GM12878 (cell line): ENCODE measurements at places on chromosomes 3 and 15. TPM values are rescaled to one million over a fixed set of nuclear protein-coding genes. Genes with fewer than 3 reads are reported as not detected.

Gene CHRM5
- not detected in 2 replicates for total RNA-seq

GRCh38 chr15:89870006-89870405, 23.8 kb downstream of the AP3S2 start:
- no peak for DNase-seq
- H3K27me3 ChIP-seq: no peaks in the 10 kb centered on the region
- H3K4me3 ChIP-seq: no peak overlapping the region
- H3K4me1 ChIP-seq: no peaks in the 10 kb centered on the region

DNA sequence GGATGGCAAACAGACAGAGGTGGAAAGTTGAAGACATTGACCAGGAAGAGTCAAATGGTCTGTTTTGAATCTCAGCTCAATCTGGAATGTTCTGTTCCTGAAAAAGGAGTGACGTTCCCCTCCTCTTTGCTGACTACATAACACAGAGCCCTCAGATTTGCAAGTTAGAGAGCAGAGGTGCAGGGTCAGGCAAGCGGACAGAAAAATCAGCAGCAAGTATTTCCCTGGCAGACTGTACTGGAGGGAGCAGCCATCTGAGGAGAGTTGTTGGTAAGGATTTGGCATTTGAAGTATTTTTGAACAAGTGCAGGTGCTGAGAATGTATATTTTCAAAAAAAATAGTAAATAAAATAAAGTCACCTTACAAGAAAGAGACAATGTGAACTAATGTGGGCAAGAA, 17.6 kb downstream of the ZNF80 start:
- no peaks in the 10 kb centered on the region for H3K36me3 ChIP-seq
- H3K27ac ChIP-seq: no peak overlapping the region
- H3K4me3 ChIP-seq: no peak overlapping the region
- no peaks in the 10 kb centered on the region for H3K27me3 ChIP-seq
- peaks cover 13% of the 10 kb centered on the region for H3K4me1 ChIP-seq

DNA sequence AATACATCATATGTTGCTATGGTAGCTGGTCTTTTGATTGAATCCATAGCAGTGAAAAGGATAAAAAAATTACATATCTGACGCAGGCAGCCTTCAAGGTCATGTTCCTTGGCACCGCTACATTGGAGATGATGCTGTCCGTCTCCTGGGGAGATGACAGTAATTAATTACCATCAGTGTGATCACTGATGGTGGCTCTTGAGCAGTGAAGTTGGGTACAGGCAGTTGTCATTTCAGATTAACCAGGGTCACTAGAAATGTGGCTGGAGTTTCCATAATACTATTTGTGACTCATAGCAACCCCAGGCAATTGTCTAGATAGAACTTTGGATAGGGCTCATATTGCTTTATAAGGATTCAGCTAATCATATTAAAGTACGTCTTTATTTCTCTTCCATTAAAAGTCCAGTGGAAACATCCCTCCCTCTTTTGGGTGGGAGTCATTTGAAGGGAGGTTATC, 136.3 kb downstream of the THSD4 start:
- no peaks in the 10 kb centered on the region for H3K4me1 ChIP-seq
- H3K4me3 ChIP-seq: no peak overlapping the region
- no peak overlapping the region for H3K27ac ChIP-seq
- no peak for DNase-seq
- no peaks in the 10 kb centered on the region for H3K36me3 ChIP-seq

DNA sequence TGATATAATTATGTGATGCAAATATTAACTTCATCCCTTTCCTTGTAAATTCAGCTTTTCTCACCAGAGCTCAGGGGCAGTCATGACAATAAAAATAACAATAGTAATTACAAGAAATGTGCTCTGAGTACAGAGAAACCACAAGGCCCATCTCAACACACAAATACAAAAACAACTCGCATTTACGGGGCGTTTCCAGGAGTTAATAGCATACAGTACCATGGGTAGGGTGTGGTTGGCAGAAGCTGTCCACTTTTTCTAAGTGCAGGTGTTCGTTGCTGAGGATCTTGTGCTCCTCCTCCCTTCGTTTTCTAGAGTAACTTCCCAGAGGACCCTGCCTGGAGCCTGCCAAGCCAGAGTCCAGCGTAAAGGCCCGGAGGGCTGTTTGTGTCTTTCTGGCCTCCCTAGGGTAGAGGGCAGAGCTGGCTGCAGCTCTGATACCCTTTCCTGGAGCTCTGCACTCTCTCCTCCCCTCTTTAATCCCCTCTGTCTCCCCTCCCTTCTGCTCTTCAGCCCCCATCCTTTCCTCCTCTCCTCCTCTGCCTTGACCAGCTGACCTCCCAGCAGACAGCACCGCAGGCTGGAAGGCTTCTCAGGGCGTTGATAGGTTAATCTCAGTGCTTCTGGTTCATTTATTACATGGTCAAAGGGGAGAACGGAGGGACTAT, 11.4 kb downstream of the SEMA3G start:
- no peak overlapping the region for H3K27ac ChIP-seq
- no peak for DNase-seq
- H3K27me3 ChIP-seq: no peaks in the 10 kb centered on the region
- H3K36me3 ChIP-seq: no peaks in the 10 kb centered on the region
- H3K4me1 ChIP-seq: no peaks in the 10 kb centered on the region

- no peak for DNase-seq
- H3K4me3 ChIP-seq: no peak overlapping the region
- no peaks in the 10 kb centered on the region for H3K27me3 ChIP-seq
- H3K4me1 ChIP-seq: peaks cover 48% of the 10 kb centered on the region
Measured at GRCh38 chr15:90683371-90683770, 33.8 kb upstream of the BLM start.

Gene GOLIM4
- 19.3 and 20.1 TPM in 2 replicates for total RNA-seq

- H3K4me1 ChIP-seq: no peaks in the 10 kb centered on the region
- H3K4me3 ChIP-seq: no peak overlapping the region
- no peaks in the 10 kb centered on the region for H3K27me3 ChIP-seq
- no peaks in the 10 kb centered on the region for H3K36me3 ChIP-seq
- DNase-seq: no peak
Measured at GRCh38 chr3:8532251-8532871, 30.7 kb downstream of the LMCD1 start.

DNA sequence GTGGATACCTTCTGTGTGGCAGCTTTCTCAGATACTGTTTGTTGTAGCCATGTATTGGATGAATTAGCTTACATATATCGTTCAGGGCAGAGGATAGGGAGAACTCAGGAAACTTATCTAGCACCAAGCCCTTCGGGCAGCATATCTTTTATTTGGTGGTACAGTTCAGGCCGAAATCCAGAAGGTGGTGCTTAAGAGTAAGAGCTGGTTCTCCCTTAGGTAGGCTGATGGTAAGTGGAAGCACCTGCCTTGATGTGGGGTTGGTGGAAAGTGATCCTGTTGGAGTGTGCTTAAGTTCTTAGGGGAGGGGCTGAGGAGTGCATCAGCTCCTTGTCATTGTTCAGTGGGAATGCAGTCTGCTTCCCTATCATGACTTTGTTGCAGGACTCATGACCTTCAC, 187.5 kb downstream of the DOCK3 start:
- H3K36me3 ChIP-seq: no peaks in the 10 kb centered on the region
- H3K27ac ChIP-seq: no peak overlapping the region
- no peaks in the 10 kb centered on the region for H3K27me3 ChIP-seq
- no peak overlapping the region for H3K4me3 ChIP-seq
- H3K4me1 ChIP-seq: no peaks in the 10 kb centered on the region
- DNase-seq: no peak

GRCh38 chr3:64687086-64687780, 567 bp downstream of the ADAMTS9 start:
- no peak overlapping the region for H3K27ac ChIP-seq
- no peaks in the 10 kb centered on the region for H3K4me1 ChIP-seq
- H3K27me3 ChIP-seq: peaks cover 3% of the 10 kb centered on the region
- no peaks in the 10 kb centered on the region for H3K36me3 ChIP-seq

GRCh38 chr15:68818769-68819494, 1.8 kb downstream of the ANP32A start:
- peaks cover 23% of the 10 kb centered on the region for H3K4me1 ChIP-seq
- H3K27me3 ChIP-seq: no peaks in the 10 kb centered on the region
- peaks cover 7% of the 10 kb centered on the region for H3K36me3 ChIP-seq
- DNase-seq: no peak

DNA sequence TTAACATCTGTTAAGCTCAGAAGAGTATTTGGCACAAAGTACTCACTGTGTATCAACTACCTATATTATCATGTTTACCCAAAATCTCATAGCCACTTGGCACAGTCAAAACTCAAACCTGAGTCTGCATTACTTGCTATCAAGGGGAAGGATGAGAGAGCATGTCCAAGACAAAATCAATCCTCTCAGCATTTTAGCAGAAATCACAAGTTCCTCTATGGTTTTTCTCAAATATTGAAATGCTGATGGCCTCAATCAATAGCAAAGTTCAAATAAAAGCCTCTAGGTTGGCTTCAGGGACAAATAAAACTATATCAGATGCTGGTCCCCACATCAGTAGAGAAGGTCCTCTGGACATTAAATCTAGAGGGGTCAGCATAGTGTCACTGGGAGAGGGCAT, 14.3 kb downstream of the TBC1D2B start:
- 0 out of 2 replicates have a peak overlapping the region, but pooled peaks have one; percentile 6 for H3K4me3 ChIP-seq
- no peaks in the 10 kb centered on the region for H3K36me3 ChIP-seq
- peak overlapping the region; percentile 92 for H3K27ac ChIP-seq
- DNase-seq: no peak
- no peaks in the 10 kb centered on the region for H3K27me3 ChIP-seq

DNA sequence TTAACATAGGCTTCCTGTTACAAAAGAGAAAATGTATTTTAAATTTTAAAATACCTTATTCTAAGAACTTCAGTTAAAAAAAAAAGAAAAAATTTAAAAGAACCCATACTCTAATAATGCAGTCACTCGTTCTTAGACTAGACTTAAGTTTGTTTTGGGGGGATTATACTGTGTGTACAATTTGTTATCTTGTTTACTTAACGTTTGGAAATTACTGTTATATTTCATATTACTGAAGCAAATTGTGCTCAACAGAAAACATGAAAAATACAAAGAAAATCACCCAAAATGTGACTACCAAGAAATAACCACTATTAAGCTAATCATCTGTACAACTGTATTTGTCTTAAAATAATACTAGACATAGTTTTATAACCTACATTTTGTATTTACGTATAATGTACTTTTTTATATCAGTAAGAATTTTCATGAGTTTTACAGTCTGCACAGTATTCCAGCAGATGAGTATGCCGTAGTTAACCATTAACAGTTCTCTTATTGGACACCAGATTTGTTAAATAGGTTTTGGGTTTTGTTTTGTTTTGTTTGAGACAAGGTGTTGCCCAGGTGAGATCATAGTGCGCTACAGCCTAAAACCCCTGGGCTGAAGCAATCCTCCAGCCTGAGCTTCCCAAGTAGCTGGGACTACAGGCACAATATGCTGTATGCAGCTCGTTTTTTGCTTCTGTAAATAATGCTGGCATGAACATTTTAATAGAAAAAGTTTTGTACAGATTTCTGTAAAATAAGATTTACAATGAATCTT, 88.8 kb upstream of the CHD2 start:
- peak overlapping the region; percentile 100 for H3K27ac ChIP-seq
- H3K36me3 ChIP-seq: no peaks in the 10 kb centered on the region
- H3K4me3 ChIP-seq: peak overlapping the region; percentile 67; the same call in 1 of the 2 replicates
- no peaks in the 10 kb centered on the region; the same call in 1 of the 2 replicates for H3K4me1 ChIP-seq

Gene SLC27A2
- total RNA-seq: 0.38 and 0.64 TPM in 2 replicates

GRCh38 chr15:73601451-73602445, 31.4 kb downstream of the NPTN start:
- peaks cover 19% of the 10 kb centered on the region for H3K4me1 ChIP-seq
- no peak overlapping the region for H3K4me3 ChIP-seq
- no peaks in the 10 kb centered on the region for H3K27me3 ChIP-seq
- peaks cover 1% of the 10 kb centered on the region for H3K36me3 ChIP-seq
- no peak overlapping the region for H3K27ac ChIP-seq

Gene SNTN
- total RNA-seq: not detected in 2 replicates

Gene GNL3
- 164 and 173 TPM in 2 replicates for total RNA-seq

DNA sequence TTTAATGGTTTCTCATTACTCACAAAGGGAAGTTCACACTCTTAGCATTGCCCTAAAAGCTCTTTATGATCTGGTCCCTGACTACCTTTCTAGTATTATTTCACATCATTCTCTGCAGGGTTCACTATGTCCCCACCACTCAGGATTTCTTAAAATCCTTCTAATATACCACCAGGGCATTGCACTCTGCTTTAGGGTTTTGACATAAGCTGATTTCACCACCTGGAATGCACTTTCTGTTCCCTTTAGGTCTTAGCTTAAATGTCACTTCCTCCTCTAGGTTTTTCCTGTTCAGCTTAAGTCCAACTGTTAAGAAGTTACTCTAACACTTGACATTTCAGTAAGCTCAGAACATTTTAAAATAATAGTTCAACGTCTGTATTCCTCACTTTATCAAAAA, 81.7 kb downstream of the HCN4 start:
- no peak for DNase-seq
- H3K4me3 ChIP-seq: no peak overlapping the region
- H3K27me3 ChIP-seq: no peaks in the 10 kb centered on the region
- no peaks in the 10 kb centered on the region for H3K36me3 ChIP-seq
- H3K4me1 ChIP-seq: no peaks in the 10 kb centered on the region
- H3K27ac ChIP-seq: no peak overlapping the region

DNA sequence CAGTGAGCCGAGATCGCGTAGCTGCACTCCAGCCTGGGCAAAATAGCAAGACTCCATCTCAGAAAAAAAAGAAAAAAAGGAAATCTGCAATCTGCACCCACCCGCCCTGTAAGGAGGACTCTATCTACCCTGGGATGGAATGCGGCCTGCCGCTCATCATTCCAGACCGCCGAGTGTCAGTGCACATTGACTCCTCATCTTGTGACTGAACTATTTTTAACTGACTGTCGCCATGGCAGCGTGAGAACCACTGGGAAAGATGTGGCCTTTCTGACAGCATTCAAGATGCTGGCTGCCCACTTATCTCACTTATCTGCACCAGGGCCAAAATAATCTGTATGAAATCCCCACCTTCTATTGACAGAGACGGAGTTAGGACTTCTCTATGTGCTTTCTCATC, 38.8 kb upstream of the ANKRD34C start:
- no peaks in the 10 kb centered on the region for H3K4me1 ChIP-seq
- H3K27ac ChIP-seq: no peak overlapping the region
- H3K36me3 ChIP-seq: no peaks in the 10 kb centered on the region
- no peaks in the 10 kb centered on the region for H3K27me3 ChIP-seq

Gene DNAH12
- total RNA-seq: 0.05 and 0.19 TPM in 2 replicates

DNA sequence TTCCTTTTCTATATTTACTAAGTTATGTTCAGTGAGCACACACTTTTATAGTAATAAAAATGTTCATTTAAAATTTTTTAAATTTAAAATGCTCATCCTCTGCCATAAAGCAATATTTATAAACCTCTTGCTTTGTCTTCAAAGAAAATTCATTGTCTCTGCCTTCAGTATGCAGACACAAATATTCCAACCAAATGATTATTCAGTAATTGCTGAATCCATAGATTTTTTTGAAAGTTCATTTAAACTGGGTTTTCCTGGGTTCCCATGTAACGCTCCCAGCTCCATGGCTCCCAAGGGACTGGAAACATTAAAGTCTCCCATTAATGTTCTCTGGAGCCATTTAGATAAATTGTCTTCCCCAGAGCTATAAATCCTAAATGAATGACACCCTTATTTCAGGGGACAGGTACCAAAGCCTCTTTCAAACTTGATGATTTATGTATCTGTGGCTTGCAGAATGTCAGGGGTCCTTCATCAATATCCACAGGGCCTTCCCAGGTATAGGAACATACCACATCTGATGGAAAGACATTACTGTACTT, 15.2 kb upstream of the GLCE start:
- no peaks in the 10 kb centered on the region for H3K27me3 ChIP-seq
- no peaks in the 10 kb centered on the region for H3K4me1 ChIP-seq
- no peak overlapping the region for H3K27ac ChIP-seq
- DNase-seq: no peak
